Tibial nerve (tissue), 4 donors: ENCODE measurements at places on chromosomes 2 and 18. TPM values are rescaled to one million over a fixed set of nuclear protein-coding genes. Genes with fewer than 3 reads are reported as not detected.

The IL1R1 gene
- total RNA-seq = 70.8 TPM

The IL36RN gene
- total RNA-seq = not detected

The ALS2 gene
- 35.8 TPM for total RNA-seq

The MYO7B gene
- not detected for total RNA-seq

The UGT1A10 gene
- total RNA-seq = not detected

The DNAJC5G gene
- not detected for total RNA-seq

The MXD1 gene
- total RNA-seq = 8.1 TPM

The BMP10 gene
- total RNA-seq = not detected

The ABHD3 gene
- 14.1 TPM for total RNA-seq
